Pancreas (tissue), 10 donors: ENCODE measurements at places on chromosomes 2 and 18. TPM values are rescaled to one million over a fixed set of nuclear protein-coding genes. Genes with fewer than 3 reads are reported as not detected.

GRCh38 chr2:177572236-177572671 is 179.7 kb downstream of the AGPS start:
- no peak for DNase-seq
- H3K4me3 ChIP-seq, result no peak overlapping the region
- H3K27ac ChIP-seq, result no peak overlapping the region
- no peaks in the 10 kb centered on the region for H3K27me3 ChIP-seq
- no peaks in the 10 kb centered on the region for H3K4me1 ChIP-seq

Gene LDLRAD4
- 4.6 TPM for total RNA-seq

DNA sequence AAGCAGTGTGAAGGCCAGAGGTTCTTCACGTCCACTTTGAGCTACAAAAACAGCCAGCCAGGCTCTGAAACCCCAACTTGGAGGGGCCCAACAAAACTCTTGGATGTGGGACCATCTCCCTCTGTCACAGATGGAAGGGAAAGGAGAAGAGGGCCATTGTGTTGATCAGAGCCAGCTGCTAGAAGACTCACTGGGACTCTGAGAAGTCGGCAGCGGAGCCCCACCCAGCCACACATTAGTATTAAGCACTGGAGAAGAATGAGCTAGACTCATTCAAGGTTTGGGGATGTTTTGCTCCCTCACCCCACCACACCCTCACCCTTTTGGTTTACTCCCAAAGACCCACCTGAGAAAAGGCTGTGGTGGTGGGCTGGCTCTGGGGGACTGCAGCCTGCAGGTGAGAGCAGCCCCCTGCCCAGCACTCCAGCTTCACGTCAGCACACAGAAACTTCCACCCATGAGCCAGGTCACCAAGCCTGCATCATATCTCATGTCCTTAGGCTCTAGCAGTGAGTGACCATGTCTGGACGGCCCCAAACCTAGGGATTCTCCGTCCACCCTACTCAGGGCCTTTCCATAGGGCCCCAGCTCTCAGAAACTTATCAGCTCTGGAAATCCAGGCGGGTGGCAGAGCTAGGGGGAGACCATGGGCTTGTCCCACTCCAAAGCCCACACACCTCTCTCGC is 12.6 kb downstream of the TEX51 start:
- no peak for DNase-seq
- no peaks in the 10 kb centered on the region for H3K36me3 ChIP-seq
- H3K4me1 ChIP-seq, result no peaks in the 10 kb centered on the region

GRCh38 chr18:59052965-59053820 is 86.5 kb upstream of the SEC11C start:
- no peaks in the 10 kb centered on the region for H3K27me3 ChIP-seq
- no peak overlapping the region for H3K4me3 ChIP-seq
- DNase-seq, result no peak
- peaks cover 5% of the 10 kb centered on the region for H3K4me1 ChIP-seq

Gene MLPH
- 6.2 TPM for total RNA-seq
